ENCODE measurements at places on chromosomes 13 and 19. TPM values are rescaled to one million over a fixed set of nuclear protein-coding genes. Genes with fewer than 3 reads are reported as not detected.

Gene ARHGEF7
- total RNA-seq = 150 TPM

Gene NCR1
- not detected for total RNA-seq

Gene SLC10A2
- not detected for total RNA-seq

Gene CHERP
- 47.1 TPM for total RNA-seq

Gene KIR2DL3
- total RNA-seq = not detected

Gene EXOC3L2
- not detected for total RNA-seq

Gene CGB1
- total RNA-seq = not detected

Gene ZNF177
- 1.6 TPM for total RNA-seq

Gene RXFP2
- not detected for total RNA-seq

Gene ZNF285
- total RNA-seq = 0.16 TPM

Gene KLK14
- total RNA-seq = 0.22 TPM

Gene AXL
- 0.42 TPM for total RNA-seq

Gene CEACAM6
- total RNA-seq = not detected

Gene ZNF675
- total RNA-seq = 15.6 TPM

Gene KLK3
- not detected for total RNA-seq

Gene TMEM255B
- 1.2 TPM for total RNA-seq

Gene ANKRD24
- total RNA-seq = 0.60 TPM

Gene PSG3
- not detected for total RNA-seq

Gene TYK2
- 253 TPM for total RNA-seq

Gene KLK1
- total RNA-seq = not detected

Gene SLC27A5
- 3.5 TPM for total RNA-seq

Gene ZNF565
- 7.6 TPM for total RNA-seq

Gene ELAVL1
- total RNA-seq = 17.1 TPM

Gene EPSTI1
- total RNA-seq = 24.5 TPM

Gene IL17D
- total RNA-seq = not detected

Gene HOMER3
- 1.1 TPM for total RNA-seq

Gene TPP2
- 147 TPM for total RNA-seq

Gene ZNF253
- 5.2 TPM for total RNA-seq

Gene WDR88
- not detected for total RNA-seq

Gene RPS19
- 3,697 TPM for total RNA-seq

Gene CRLF1
- total RNA-seq = not detected

Gene SLC7A9
- total RNA-seq = 0.28 TPM

Gene SHD
- 0.64 TPM for total RNA-seq

Gene SPTBN4
- 0.59 TPM for total RNA-seq

Gene MTUS2
- 0.38 TPM for total RNA-seq

Gene CLDN10
- not detected for total RNA-seq

Gene NPAS1
- total RNA-seq = 1.1 TPM

Gene GSX1
- not detected for total RNA-seq

Gene TEKTIP1
- total RNA-seq = 6.0 TPM

Gene ZNF829
- 3.8 TPM for total RNA-seq

Gene ZC3H4
- 39.4 TPM for total RNA-seq

Gene DIAPH3
- 0.11 TPM for total RNA-seq

Gene SIAH3
- 1.3 TPM for total RNA-seq

Gene CILP2
- 1.7 TPM for total RNA-seq
